Left colon (tissue), 2 donors: ENCODE measurements at places on chromosomes 3 and 15. TPM values are rescaled to one million over a fixed set of nuclear protein-coding genes. Genes with fewer than 3 reads are reported as not detected.

UROC1 gene
- total RNA-seq, result not detected

MRAS gene
- 6.3 TPM for total RNA-seq

LRRN1 gene
- 1.0 TPM for total RNA-seq

MASP1 gene
- total RNA-seq, result 15.7 TPM

IQCF5 gene
- total RNA-seq, result not detected

DCLK3 gene
- 0.46 TPM for total RNA-seq

MGLL gene
- total RNA-seq, result 338 TPM

SORD gene
- total RNA-seq, result 13.2 TPM

ZKSCAN7 gene
- total RNA-seq, result 1.1 TPM

SKOR1 gene
- total RNA-seq, result 0.47 TPM

CORO2B gene
- total RNA-seq, result 0.67 TPM
